Testis (tissue), 5 donors: ENCODE measurements at places on chromosomes 6 and 20. TPM values are rescaled to one million over a fixed set of nuclear protein-coding genes. Genes with fewer than 3 reads are reported as not detected.

The APCDD1L gene
- 0.12 TPM for total RNA-seq

DNA sequence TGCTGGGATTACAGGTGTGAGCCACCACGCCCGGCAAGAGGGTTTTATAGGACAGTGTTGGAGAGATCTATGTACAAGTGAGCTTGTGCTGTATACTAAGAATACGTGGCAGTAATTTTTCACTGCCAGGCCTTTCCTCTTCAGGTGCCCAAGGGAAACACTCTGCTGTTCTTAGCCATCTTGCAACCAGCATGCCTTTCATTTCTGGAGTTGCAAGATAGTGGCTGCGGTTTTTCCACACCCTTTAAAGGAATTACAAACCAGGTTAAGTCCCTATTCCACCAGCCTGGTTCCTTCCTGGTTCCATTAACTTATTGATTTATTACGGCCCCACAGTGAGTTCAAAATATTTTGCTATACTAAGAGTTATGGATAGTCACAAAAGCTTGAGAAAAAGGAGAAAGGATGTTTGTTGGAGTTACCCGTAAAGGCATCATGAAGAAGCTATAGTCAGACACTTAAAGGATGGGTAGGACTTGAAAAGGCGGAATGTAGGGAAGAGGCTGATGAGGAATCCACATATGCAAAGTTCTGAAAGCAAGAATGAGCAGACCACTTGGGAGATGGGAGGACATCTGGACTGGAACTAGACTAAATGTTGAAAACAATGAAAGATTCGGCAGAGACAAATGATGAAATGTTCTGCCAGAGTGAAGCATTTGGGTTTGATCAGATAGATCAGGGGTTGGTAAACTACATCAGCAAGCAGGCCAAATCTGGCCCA is 61.4 kb upstream of the ASIP start:
- no peak for DNase-seq

DNA sequence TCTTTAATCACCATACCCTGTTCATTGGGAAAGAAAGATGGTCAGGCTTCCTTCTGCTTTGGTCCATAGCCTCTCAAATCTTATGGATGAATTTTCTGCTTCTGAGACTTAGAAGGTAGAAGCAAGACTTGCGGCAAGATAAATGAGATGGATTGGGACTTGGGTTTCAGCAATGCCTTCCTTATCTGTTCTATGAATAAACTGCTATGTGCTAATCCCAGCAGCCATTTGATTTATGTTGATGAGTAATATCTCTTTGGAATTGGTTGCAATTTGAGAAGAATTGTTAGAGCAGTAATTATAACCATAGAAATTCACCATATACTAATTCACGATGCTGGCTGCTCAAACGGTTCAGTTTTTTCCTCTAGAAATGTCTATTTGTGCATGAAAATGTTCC is 48.3 kb downstream of the TXLNB start:
- no peak for DNase-seq

- DNase-seq = peak; percentile 4
These were observed 359.0 kb downstream of the ZFAND3 start for GRCh38 chr6:38178584-38178886.

GRCh38 chr6:105204331-105204730 is 24.5 kb upstream of the POPDC3 start:
- DNase-seq = no peak
